A549 treated with CORT108297 at 1 μM for 4 hours (cell line): ENCODE measurements at places on chromosomes 5 and 9. TPM values are rescaled to one million over a fixed set of nuclear protein-coding genes. Genes with fewer than 3 reads are reported as not detected.

SURF4 gene
- 175 to 207 TPM (median 199 TPM) in 5 replicates for total RNA-seq

RORB gene
- not detected in 5 replicates for total RNA-seq

PCDHA1 gene
- total RNA-seq: 0.10 to 0.27 TPM (median 0.19 TPM) in 5 replicates

UGT3A2 gene
- not detected in 5 replicates for total RNA-seq

SLC1A1 gene
- 1.1 to 1.6 TPM (median 1.6 TPM) in 5 replicates for total RNA-seq

TOR1B gene
- 21.3 to 26.5 TPM (median 24.1 TPM) in 5 replicates for total RNA-seq

OR1Q1 gene
- 0.15 TPM in 1 of 5 replicates, not detected in the others for total RNA-seq
